AML-193 (cell line): ENCODE measurements at places on chromosomes 4 and X.

- DNase-seq: no peak
Observed at GRCh38 chrX:150984169-150984824, 1.2 kb downstream of the HMGB3 start.

DNA sequence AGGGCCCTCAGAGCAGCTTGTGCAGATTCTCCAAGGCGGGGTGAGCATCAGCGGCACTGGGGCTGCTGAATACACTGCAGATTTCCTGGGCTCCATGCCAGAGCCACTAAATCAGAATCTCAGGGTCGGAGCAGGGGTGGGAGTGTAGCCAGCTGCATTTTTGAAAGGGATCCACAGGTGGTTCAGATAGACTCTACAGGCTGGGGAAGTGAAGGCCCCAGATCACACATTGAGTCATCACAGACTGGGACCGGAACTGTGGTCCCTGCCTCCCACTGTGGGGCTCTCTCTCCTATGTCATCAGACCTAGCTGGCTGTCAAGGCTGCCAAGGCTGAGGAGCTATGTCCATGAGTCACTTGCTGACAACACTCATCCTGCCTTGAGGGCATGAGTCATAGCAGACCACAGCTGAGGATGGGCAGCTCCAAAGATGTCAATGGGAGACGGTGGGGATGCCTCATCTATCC is 162.3 kb upstream of the MAMLD1 start:
- no peak for DNase-seq

DNA sequence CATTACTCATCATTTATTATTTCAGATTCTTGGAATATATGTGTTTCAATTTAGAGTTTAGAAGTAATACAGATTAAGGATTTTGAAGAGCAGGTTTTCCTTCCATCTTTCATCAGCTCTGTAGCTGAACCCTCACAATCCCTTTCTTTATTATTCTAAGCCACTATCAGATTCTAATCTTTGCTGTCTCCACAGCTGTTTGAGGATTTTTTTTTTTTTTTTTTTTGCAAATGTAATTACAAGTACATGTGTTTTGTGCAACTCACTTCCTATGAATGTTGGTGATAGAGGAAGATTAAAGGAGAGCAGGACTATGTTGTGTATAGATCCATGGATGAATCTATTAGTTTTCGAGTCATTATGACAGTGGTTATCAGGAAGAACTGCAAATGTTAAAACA is 87.4 kb upstream of the TENM3 start:
- no peak for DNase-seq

DNA sequence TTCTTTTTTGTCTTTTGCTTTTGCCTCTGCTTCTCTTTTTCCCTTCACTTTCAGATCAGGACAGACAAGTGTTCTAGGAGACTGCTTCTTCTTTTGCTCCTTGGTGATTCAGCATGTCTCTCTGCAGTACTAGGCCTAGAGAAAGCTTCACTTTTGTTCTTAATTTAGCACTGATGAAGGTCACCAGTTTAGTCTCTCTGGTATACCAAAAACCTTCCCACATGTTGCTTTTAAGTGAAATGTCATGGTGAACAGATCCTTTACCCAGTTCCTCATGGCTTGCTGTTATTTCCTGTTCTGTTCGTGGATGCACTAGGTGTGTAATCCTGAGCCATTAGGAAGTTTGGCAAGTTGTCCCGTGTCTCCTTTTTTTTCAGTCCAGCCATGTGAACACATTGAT is 53.3 kb downstream of the NBDY start:
- DNase-seq: no peak

- no peak for DNase-seq
Observed at GRCh38 chr4:155495572-155496293, 119.0 kb upstream of the MAP9 start.

DNA sequence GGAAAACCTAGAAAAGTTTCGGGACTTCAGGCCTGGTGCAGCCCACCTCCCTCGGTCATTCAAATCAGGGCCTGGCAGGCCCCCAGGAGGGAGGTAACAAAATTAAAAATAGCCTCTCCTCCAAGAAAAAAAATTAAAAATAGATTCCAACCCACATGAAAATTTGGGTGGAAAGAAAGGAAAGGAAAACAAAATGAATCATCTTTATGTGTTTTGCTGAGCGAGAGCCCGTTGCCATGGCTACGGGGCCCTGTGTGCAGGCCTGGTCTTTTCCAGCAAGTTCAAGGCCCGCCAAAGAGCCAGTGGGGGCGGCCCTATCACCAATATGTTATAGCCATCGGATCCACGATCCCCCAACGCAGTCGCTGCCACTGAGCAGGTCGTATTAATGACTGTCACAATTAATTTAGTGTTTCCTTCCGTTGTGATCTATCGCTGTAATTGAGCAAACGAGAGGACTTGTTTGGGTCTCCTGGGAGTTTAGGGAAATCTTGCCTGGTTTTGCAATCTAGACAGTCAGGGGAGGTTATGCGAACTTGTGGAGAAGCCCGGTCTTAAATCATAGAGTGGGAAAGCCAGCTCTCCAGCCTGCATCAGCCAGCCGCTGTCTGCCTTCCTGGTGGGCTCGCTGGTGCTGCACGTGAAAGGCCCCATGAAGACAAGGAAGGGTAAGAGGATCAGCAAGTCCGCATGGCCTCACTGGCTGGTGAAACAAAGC is 452.4 kb downstream of the BCOR start:
- DNase-seq: no peak

DNA sequence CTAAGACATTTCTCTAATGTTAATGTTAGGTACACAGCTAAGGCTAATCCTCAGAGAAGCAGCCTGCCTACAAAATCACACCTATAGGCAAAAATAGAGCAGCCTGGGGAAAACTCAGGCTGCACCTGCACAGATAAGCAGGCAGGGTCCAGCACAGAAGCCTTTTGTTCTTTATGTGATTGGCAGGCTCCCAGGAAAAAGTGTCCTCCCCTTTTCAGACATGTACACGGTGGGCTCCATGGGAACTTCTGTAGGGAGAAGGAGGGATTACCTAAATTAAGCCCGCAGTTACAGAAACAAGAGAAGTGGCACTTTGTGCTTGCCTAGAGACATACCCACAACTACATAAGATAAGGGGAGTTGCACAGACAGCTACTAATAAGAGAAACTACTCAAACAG is 4.0 kb upstream of the HSPA4L start:
- no peak for DNase-seq

- DNase-seq: no peak
Observed at GRCh38 chr4:66340286-66340893, 670.1 kb upstream of the EPHA5 start.

DNA sequence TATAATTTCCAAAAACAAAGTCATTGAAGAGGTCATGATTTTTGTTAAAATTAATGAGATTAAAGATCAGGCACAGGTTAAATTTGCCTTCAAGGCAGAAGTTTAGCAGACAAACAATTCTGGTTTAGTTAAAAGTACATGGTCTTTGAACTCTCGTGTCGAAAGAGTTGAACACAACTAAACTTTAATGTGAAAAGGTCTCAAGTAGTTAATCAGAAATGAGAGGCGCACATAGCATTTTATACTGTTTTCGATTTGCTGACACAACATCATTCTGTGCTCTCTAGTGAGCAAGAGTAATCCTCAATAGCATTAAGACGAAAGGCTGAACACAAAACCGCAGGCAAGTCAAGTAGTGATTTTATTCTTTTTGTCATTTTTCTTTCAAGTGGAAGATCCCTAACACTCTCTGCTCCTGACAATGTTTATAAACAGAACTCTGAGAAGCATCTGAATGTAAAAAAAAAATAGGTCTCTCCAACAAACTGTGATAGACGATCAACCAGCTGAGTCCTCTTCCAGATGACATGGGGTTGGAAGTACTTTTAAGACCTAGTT is 49.8 kb downstream of the SH3RF1 start:
- DNase-seq: no peak

GRCh38 chr4:87982446-87983010 is 7.0 kb downstream of the SPP1 start:
- no peak for DNase-seq

GRCh38 chr4:91322961-91323360 is 980.8 kb upstream of the GRID2 start:
- no peak for DNase-seq

DNA sequence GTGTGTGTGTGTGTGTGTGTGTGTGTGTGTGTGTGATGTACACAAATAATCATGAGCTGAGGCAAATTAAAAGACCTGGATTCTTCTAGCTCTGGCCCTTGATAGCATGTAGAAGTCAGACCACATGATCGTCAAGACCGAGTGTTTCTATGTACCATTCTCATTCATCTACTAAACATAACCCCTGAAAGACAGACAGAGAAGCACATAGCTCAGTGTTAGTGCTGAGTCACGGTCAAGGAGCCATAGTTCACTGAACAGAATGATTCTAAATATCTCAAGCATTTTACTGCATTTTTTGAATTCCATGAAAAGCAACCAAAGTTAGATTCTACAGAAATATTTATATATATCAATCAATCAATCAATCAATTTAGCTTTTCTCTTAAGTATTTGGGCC is 412.3 kb upstream of the CXorf51A start:
- no peak for DNase-seq
